DND-41 (cell line): ENCODE measurements at places on chromosomes 3 and 15.

GRCh38 chr3:64067506-64068346 is 44.4 kb upstream of the PSMD6 start:
- no peaks in the 10 kb centered on the region for H3K4me1 ChIP-seq
- no peaks in the 10 kb centered on the region for H3K36me3 ChIP-seq
- H3K27me3 ChIP-seq: no peaks in the 10 kb centered on the region
- no peak overlapping the region for H3K4me3 ChIP-seq

DNA sequence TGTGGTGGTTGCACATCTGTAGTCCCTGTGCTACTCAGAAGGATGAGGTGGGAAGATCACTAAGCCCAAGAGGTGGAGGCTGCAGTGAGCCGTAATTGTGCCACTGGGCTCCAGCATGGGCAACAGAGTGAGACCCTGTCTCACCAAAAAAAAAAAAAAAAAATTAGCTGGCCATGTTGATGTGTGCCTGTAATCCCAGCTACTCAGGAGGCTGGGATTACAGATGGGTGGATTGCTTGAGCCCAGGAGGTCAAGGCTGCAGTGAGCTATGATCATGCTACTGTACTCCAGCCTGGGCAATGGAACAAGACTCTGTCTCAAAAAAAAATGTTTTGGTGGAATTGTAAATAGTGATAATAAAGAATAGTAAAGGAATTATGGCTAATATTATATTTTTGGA is 9.9 kb downstream of the ATRIP start:
- DNase-seq: no peak
- no peaks in the 10 kb centered on the region for H3K27me3 ChIP-seq
- H3K4me1 ChIP-seq: no peaks in the 10 kb centered on the region
- no peak overlapping the region for H3K4me3 ChIP-seq

DNA sequence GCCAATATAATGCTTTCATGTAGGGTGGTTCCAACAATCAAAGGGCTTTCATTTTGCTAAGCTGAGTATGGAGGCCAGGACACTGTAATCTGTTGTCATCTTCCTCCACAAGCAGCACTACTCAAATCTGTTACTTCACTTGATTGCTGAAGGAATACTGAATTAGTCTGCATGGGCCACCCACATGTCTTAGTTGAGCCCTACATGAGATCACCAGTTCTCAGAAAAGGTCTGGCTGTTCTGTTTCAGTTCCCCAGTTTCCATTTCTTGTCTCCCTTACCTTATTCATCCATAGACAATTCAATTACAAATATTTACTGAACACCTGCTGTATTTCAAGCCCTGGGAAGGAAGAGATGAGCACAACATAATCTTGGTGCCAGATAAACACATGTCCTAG is 119.2 kb downstream of the FHIT start:
- H3K27ac ChIP-seq: no peak overlapping the region
- DNase-seq: no peak
- no peaks in the 10 kb centered on the region for H3K27me3 ChIP-seq
- H3K36me3 ChIP-seq: no peaks in the 10 kb centered on the region
- H3K4me1 ChIP-seq: no peaks in the 10 kb centered on the region
- no peak overlapping the region for H3K4me3 ChIP-seq

DNA sequence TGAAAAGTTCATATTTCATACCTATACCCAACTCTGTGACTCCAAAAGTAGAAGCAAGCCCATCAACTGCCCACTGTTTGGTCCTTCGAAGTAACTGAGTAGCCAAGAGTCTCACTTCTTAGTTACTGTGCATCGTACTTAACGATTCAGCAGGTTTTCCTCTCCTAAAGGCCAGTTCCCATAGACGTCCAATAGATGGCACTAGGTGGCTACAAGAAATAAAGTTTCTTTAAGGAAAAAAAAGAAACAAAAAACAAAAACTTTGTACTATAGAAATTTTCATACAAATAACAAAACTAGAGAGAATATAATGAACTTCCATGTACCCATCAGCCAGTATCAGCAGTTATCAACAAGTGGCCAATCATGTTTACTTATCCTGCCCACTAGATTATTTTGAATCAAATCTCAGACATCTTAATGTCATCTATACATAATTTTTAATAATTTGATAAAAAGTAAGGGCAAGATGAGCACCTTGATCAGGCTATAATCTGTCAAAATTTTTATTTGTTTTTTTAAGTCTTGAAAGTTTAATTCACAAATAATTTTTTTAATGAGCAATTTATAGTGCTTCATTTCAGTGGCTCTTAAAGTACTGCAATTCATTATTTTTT is 63.8 kb upstream of the ACP3 start:
- no peak overlapping the region for H3K4me3 ChIP-seq
- H3K36me3 ChIP-seq: no peaks in the 10 kb centered on the region
- H3K4me1 ChIP-seq: no peaks in the 10 kb centered on the region
- peak; percentile 5 for DNase-seq

DNA sequence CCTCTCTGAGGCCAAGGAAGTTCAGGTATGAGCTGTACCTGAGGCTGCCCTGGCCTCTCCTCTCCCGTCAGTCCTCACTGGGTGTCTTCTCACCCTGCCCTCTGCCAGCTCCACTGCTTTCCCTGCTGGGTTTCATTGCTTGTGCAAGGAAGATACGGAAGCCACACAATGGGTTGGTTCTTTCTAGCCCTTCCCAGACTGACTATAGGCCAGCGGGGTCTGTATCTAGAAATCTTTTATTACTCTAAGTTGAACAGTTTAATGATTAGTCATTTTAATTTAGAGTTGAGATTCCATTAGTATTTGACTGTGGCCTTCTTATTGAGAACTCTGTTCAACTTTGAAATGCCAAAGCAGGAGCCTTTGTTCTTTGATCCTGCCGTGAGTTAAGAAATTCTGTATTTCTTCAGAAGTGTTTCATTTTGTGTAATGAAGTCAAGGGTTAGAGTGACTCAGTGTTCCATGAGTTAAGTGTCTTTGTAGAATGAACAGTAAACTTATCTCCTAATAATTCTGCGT is 16.2 kb downstream of the C3orf62 start:
- no peak overlapping the region for H3K4me3 ChIP-seq
- DNase-seq: no peak
- H3K36me3 ChIP-seq: no peaks in the 10 kb centered on the region
- H3K27me3 ChIP-seq: no peaks in the 10 kb centered on the region
- H3K27ac ChIP-seq: no peak overlapping the region

- no peak for DNase-seq
- H3K27ac ChIP-seq: no peak overlapping the region
- no peaks in the 10 kb centered on the region for H3K4me1 ChIP-seq
- H3K27me3 ChIP-seq: peaks cover 5% of the 10 kb centered on the region
These were observed 102.3 kb downstream of the RORA start for GRCh38 chr15:61126811-61127210.

DNA sequence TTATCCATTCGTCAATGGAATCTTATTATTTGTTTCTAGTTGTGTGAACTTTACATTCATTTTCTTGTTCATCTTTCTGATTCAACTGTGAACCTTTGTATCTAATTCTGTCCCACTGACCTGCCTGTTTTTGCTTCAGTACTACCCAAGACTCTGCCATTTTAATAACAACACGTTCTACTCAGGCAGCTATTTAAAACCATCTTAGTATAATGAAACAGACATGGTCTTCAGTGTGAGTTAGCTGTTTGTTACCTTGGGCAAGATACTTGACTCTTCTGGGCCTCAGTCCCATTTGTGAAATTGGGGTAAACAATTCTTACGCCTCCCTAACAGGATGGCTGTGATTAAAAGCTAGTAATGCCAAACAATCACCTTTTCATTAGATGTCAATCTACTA is 1.6 kb downstream of the BTBD1 start:
- DNase-seq: no peak
- H3K4me3 ChIP-seq: peak overlapping the region; percentile 73; the same call in 1 of the 2 replicates
- peak overlapping the region; percentile 17; the same call in 1 of the 2 replicates for H3K27ac ChIP-seq
- H3K27me3 ChIP-seq: no peaks in the 10 kb centered on the region

DNA sequence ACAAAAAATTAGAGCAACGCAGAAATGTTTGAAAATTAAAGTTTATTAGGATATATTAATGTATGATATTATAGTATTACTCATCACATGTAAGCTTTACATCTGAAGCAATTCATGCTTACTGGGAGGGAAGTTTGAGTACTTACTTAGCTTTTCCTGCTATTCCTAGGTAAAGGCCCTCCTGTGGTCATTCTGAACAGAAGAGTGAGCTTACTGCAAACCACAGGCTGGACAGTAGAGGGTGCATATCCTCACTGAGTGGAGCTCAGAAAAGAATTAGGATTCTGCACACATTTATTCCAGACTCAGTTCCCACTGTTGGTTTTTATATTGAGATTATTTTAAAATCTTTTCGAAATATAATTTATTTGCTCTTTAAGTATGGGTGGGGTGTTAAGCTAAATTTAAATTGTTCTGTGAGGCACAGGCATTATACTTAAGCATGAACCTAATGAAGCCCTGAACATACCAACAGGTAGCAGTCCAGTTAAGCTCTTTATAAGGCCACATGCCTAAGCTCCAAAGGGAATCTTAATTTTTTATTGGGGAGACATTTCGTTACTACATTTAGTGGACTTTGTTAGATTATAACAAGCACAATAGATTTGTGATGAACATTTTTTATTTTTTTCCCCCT is 10.2 kb downstream of the MRPS22 start:
- H3K27ac ChIP-seq: no peak overlapping the region
- H3K4me1 ChIP-seq: no peaks in the 10 kb centered on the region
- no peak overlapping the region for H3K4me3 ChIP-seq
- peaks cover 93% of the 10 kb centered on the region for H3K36me3 ChIP-seq
- no peaks in the 10 kb centered on the region for H3K27me3 ChIP-seq

GRCh38 chr3:48738144-48738536 is 21.1 kb upstream of the IP6K2 start:
- no peaks in the 10 kb centered on the region for H3K36me3 ChIP-seq
- H3K4me1 ChIP-seq: no peaks in the 10 kb centered on the region
- H3K4me3 ChIP-seq: no peak overlapping the region
- DNase-seq: no peak
- H3K27me3 ChIP-seq: no peaks in the 10 kb centered on the region
- H3K27ac ChIP-seq: no peak overlapping the region

DNA sequence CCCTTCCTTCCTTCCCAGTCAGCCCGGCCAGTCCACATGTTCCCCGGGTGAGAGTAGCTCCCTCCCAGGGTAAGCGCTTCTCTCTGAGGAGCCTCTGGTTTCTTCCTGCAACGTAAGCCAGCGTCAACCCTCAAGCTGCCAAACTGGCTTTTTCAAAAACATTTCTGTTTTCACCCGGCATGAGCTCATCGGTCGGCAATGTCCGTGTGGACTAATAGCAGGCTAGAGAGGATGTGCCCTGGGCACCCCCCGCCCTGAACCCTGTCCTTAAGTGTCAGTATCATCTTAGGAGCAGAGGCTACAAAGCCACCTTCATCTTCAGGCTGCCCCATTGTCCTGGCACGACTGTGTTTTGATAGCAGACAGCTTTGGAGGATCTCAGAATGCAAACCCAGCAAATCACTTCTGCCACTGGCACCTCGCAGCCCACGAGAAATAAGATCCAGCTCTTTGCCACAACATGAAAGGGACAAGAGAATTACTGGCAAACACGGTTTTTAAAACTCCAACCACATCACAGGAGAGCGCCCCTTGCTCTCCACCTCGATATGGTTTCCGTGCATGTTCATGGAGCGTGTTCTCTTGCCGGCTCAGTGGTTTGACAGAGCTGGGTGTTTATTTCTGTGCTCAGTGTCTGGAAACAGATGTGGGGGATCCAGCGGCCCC is 9.9 kb downstream of the ALDH1A3 start:
- H3K4me3 ChIP-seq: no peak overlapping the region
- H3K27me3 ChIP-seq: peaks cover 47% of the 10 kb centered on the region
- no peak overlapping the region for H3K27ac ChIP-seq
- no peaks in the 10 kb centered on the region for H3K4me1 ChIP-seq

DNA sequence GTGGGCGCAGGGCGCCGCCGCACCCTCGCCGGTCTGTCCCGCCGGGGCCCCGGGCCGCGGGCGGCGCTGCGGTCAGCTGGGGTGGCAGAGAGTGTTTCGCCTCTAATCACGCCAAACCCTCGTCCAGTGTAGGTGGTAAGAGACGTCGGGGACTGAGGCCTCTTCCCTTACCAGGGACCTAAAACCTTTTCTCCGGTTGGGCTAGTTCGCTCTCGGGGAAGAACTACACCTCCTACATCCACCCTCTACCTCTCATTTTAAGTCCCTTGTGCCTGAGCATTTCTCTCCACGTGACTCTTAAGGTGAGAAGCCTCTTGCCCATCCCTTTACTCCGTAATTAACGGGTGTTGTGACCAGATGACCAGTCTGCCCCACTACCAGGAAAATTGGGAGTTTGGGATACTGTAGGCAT is 520 bp downstream of the TMEM42 start:
- H3K27me3 ChIP-seq: no peaks in the 10 kb centered on the region
- H3K4me1 ChIP-seq: peaks cover 56% of the 10 kb centered on the region
- H3K27ac ChIP-seq: peak overlapping the region; percentile 73
- H3K36me3 ChIP-seq: peaks cover 10% of the 10 kb centered on the region; the same call in 1 of the 2 replicates

- H3K4me3 ChIP-seq: no peak overlapping the region
- no peaks in the 10 kb centered on the region for H3K36me3 ChIP-seq
- DNase-seq: no peak
- H3K27me3 ChIP-seq: no peaks in the 10 kb centered on the region
These were observed 374.2 kb upstream of the BCHE start for GRCh38 chr3:166211451-166211850.

DNA sequence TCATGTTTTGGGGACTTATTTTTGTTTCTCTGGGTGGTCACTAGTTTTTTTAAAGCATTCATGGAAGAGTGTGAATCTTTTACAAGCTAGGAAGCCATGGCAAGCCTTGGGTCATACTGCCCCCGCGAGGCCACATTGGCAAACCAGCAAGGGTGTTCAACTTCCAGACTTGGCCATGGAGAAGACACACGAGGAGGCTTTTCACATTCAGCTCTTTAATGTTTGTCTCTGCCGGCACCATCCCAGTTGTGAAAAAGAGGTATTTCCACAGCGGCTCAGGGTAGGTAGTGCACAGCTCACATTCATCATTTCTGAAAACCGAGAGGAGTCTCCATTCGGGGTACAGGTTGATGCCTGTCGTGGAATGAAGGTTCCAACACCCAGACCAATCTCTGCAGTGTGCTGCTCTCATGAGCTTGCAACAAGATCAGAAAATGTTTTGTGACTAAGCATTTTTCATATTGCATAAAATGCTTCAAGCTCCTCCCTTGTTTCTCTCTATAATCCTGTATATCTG is 7.7 kb downstream of the CCR5 start:
- peak overlapping the region; percentile 15; the same call in 1 of the 2 replicates for H3K27ac ChIP-seq
- H3K4me1 ChIP-seq: peaks cover 77% of the 10 kb centered on the region
- peak; percentile 48 for DNase-seq
- H3K27me3 ChIP-seq: no peaks in the 10 kb centered on the region

DNA sequence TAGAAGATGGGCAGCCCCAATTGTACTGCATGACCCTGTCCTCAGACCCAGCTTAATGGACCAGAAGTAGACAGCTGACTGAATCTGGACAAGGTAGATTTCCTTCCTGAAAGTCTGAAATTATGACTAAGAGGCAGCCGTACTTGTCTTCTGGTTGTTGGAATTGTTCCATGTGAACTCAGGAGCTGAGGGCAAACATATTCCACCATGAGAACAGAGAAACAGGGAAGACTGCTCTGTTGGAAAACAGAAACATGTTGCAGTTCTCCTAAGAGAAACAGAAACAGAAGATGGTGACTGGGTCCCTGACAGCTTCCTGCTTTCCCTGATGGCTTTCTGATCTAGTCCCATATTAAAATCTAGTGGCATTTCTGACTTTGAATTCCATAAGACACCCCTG is 24.1 kb downstream of the POPDC2 start:
- peaks cover 20% of the 10 kb centered on the region for H3K4me1 ChIP-seq
- H3K4me3 ChIP-seq: no peak overlapping the region
- H3K36me3 ChIP-seq: no peaks in the 10 kb centered on the region
- no peak for DNase-seq
- no peak overlapping the region for H3K27ac ChIP-seq

- no peak overlapping the region for H3K27ac ChIP-seq
- H3K36me3 ChIP-seq: no peaks in the 10 kb centered on the region
- H3K4me3 ChIP-seq: no peak overlapping the region
These were observed 104.3 kb upstream of the PRR20G start for GRCh38 chr3:127392156-127392490.
